ENCODE measurements at places on chromosomes 16 and 17.

- no peak for DNase-seq
Measured at GRCh38 chr17:56478836-56479447, 114.6 kb upstream of the NOG start.

DNA sequence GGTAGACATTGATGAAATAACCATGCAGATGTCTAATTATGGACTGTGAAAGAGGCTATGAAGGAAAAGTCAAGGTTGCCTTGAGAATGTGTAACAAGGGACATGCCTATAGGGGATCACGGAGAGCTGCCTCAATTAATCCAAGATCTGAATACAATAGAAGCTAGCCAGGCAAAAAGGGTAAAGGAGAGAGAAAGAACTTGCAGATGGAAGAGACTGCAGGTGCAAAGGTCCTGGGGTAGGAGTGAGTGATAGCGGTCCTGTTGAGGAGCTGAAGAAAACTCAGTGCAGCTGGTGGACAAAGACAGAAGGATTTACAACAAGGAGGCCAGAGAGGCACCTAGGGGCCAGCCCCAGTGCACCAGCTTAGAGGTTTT is 15.9 kb upstream of the TNS4 start:
- no peak for DNase-seq

DNA sequence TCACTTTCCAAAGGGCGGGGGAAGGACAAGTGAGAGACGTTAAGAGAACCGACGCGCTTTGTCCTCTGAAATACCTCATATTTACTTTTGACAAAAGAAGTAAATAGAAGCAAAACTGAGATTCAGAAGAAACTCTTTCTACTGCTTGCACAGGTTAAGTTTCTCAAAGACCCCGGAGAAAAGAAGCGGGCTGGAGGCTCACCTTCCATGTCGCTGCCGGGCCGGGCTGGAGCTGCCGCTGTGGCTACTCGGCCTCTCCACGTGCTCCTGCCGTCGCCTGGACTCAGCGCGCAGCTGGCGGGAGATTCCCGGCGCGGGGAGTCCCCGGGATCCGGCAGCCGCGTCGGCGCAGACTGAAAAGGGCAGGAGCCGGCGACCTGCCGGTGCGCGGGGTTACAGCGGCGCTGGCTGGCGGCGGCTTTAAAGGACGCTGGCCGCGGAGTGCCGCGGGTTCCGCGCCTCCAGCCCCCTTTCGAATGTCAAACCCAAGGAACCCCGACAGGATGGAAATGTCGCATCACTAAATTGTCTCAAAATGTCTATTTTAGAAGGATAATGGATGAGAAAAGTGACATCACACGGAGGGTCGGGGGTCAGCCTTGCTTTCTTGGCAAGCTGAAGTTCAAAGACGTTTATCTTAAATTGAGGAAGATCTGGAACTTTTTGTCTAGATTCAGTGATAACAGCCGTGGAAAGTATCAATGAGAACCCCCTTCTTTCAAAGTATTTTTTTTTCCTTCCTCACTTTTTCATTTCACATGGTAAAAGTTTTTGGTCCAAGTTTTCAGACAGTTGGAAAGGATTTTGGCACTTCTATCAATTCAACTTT is at the start of gene IKZF3:
IKZF3 (minus strand) TSS at position 395 of the 829 bp plus-strand sequence; CDS start at position 209, 186 bp downstream.
- DNase-seq = peak; percentile 80

DNA sequence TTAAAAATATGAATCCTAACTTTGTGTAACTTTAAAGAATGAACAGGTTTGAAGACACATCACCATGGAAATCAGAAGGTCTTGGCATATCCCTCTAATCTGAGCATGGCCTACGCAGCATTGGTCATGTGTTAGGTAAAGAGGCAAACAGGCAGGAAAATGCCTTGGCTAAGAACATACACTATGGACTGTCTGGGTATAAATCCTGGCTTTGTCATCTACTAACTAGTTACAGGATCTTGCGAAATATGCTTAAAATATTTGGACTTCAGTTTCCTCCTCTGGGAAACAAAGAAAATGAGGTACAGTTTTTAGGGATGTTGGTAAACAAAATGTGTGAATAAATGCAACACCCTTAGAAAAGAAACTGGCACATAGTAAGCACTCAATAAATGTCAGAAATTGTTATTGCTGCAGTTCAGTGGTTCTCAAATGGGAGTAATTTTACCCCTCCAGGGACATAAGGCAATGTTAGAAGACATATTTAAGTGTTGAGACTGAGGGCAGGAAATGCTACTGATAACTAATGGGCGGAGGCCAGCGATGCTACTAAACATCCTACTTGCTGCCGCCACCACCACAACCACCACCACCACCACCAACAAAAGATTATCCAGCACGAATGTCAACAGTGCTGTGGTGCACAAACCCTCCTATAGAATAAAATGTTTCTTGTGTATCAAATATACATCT is 770.8 kb upstream of the SOX9 start:
- no peak for DNase-seq

DNA sequence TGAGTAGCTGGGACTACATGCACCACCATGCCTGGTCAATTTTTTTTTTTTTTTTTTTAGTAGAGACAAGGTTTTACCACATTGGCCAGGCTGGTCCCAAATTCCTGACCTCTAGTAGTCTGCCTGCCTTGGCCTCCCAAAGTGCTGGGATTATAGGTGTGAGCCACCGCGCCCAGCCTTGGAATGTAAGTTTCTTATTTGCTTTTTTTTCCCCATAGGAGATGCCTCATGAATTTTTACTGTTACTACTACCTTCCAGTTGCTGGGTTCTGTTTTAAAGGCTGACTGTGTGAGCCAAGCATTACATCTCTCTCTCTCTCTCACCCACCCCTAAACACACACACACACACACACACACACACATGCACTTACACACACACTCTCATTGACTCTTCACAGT is 112.6 kb downstream of the RGS9 start:
- no peak for DNase-seq

DNA sequence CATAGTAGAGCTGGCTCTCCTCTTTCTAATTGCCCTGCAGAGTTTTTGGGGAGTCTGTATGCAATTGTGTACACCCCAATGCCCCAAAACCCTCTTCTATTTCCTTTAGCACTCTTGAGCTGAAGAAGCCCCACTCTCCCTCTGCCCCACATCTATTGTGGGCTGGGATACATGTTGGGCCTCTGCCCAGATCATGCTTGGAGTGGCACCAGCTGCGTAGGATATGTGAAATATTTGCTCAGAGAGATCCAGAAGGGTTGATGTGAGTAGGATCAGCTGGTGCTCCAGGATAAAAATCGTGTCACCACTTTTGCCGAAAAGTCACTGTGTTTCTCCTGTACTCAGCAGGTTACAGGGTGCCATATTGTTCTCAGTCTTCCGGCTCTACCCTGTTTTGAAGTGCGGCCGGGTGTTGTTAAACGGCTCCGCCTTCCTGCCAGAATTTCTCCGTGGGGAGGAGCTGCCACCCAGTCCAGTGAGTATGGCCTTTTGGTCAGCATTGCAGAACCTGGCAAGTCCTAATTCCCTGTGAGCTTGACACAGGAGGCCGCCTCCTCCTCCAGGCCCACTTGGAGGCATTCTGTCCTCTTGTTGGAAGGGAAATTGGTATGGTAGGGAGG is 664.5 kb downstream of the WWOX start:
- no peak for DNase-seq

DNA sequence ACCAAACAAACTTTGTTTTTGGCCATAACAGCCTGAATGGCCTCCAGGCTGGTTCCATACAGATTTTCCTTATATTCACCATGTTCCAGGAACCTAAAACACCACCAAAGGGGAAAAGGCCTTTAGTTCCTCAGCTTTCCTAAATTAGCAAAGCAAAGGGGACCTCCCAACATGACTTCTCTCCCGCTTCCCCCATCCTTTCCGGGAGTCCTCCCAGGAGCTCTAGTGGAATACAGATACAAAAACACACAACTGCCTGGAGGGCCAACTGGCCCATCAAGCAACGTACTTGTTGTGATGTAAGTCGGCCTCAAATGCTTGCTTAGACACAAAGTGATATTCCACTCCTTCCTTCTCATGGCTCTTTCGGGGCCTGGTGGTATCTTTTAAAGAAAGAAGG is 22.1 kb downstream of the MPP3 start:
- no peak for DNase-seq

DNA sequence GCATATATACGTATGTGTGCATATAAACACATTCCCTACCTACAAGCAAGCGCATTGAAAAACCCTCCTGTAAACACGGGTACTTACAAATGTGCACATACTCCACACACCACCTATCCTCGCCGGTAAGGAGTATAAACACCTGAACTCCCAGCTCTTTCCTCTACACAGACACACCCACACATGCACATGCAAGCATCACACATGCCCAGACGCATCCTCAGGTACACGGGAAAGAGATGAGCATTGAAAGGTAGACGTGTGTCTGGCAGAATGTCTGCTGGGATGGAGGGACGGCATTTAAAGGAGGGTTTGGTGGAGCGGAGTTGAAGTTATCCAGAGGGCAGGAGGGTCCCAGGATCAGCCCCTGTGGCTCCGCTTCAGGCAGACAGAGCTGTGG is 4.7 kb upstream of the SMTNL2 start:
- DNase-seq = no peak

All from T-helper 9 cell (primary cell).